ENCODE measurements at places on chromosomes 3 and 15. TPM values are rescaled to one million over a fixed set of nuclear protein-coding genes. Genes with fewer than 3 reads are reported as not detected.
A peak's percentile ranks its signal among the peaks of the same experiment; 100 is the strongest.

The PPP1R14D gene
- not detected for total RNA-seq

The FBXW12 gene
- not detected for total RNA-seq

The ZDHHC3 gene
- 32.4 TPM for total RNA-seq

The PATL2 gene
- 0.31 TPM for total RNA-seq

The HHATL gene
- total RNA-seq, result 0.29 TPM

The CRABP1 gene
- total RNA-seq, result not detected

The TUSC7 gene
- total RNA-seq, result not detected

The ISL2 gene
- total RNA-seq, result not detected

DNA sequence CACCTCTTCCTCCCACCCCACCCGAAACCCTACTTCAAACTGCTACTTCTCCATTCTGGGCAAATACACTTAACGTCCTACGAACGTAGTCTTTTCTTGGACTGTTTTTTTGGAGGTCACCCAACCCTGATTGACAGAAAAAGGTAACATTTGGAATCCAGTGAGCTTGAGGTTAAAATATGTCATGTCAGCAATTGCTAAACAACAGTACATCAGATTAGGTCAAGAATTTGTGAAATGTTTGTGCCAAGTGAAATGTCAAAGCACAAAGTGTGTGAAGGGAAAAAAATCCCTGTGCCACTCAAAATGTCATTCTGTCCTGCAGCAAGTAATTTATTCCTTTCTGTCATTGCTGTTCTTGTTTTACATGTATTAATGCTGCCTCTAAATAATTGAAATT lies 49.2 kb upstream of the PPP2R3A start:
- H3K27me3 ChIP-seq, result no peaks in the 10 kb centered on the region
- no peaks in the 10 kb centered on the region for H3K36me3 ChIP-seq
- no peak overlapping the region for H3K4me3 ChIP-seq
- no peak overlapping the region for H3K27ac ChIP-seq

GRCh38 chr3:73657186-73657585 lies 32.4 kb upstream of the PDZRN3 start:
- no peak for DNase-seq
- H3K27me3 ChIP-seq, result no peaks in the 10 kb centered on the region
- no peaks in the 10 kb centered on the region for H3K36me3 ChIP-seq
- H3K27ac ChIP-seq, result no peak overlapping the region

DNA sequence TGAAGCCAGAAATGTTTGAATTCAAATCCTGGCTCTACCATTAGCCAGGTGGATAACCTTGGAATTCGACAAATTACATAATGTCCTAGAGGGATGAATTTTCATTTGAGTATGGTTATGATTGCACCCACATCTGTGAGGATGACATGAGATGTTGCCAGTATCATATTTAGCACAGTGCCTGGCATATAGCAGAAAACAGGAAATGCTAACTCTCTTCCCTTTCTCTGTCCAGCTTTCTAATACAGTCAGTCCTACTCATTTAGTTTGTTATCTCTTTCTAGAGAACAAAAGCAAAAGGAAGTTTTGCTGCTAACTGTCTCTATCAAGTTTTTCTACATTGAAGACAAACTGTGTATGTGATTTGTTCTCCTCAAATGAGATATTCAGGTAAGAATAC lies 231.7 kb downstream of the CPNE4 start:
- no peak overlapping the region for H3K4me3 ChIP-seq
- H3K27ac ChIP-seq, result no peak overlapping the region
- no peaks in the 10 kb centered on the region for H3K36me3 ChIP-seq
- DNase-seq, result no peak
- H3K27me3 ChIP-seq, result no peaks in the 10 kb centered on the region
- H3K4me1 ChIP-seq, result no peaks in the 10 kb centered on the region

GRCh38 chr15:42009022-42009421 lies 11.8 kb downstream of the PLA2G4E start:
- H3K4me1 ChIP-seq, result no peaks in the 10 kb centered on the region
- no peak overlapping the region for H3K27ac ChIP-seq
- H3K27me3 ChIP-seq, result no peaks in the 10 kb centered on the region
- DNase-seq, result no peak

- no peak overlapping the region for H3K4me3 ChIP-seq
- no peaks in the 10 kb centered on the region for H3K27me3 ChIP-seq
- no peaks in the 10 kb centered on the region for H3K4me1 ChIP-seq
- no peaks in the 10 kb centered on the region for H3K36me3 ChIP-seq
- no peak overlapping the region for H3K27ac ChIP-seq
These were observed 106.8 kb upstream of the BOC start for GRCh38 chr3:113104357-113105092.

DNA sequence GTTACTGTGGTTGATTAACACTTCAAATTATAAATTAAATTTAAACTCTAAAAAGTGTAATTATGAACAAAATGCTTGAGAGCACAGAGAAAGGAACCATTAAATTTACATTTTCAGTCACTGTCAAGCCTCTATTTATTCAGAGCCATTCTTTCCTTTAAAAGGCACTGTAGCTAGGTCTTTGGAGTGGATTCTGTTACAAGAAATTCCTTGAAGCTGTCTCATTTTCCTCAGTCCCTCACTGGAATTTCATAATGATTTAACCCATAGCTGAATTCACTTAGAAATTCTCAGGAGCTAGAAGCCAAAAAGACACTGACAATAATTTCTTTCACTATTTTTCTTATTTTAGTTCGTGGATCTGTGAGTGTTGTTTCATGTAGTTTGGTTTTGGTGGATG lies 81.2 kb upstream of the TCF12 start:
- H3K4me3 ChIP-seq, result no peak overlapping the region
- H3K27me3 ChIP-seq, result no peaks in the 10 kb centered on the region
- H3K36me3 ChIP-seq, result no peaks in the 10 kb centered on the region
- H3K4me1 ChIP-seq, result no peaks in the 10 kb centered on the region
- H3K27ac ChIP-seq, result no peak overlapping the region
- DNase-seq, result no peak

- H3K27ac ChIP-seq, result no peak overlapping the region
- no peaks in the 10 kb centered on the region for H3K36me3 ChIP-seq
- DNase-seq, result no peak
- peaks cover 7% of the 10 kb centered on the region for H3K4me1 ChIP-seq
- no peak overlapping the region for H3K4me3 ChIP-seq
- no peaks in the 10 kb centered on the region for H3K27me3 ChIP-seq
These were observed 190.7 kb downstream of the RORA start for GRCh38 chr15:61038387-61038786.

GRCh38 chr15:80739919-80740318 lies 39.3 kb upstream of the CEMIP start:
- H3K4me1 ChIP-seq, result no peaks in the 10 kb centered on the region
- H3K27ac ChIP-seq, result no peak overlapping the region
- no peaks in the 10 kb centered on the region for H3K36me3 ChIP-seq
- no peaks in the 10 kb centered on the region for H3K27me3 ChIP-seq

DNA sequence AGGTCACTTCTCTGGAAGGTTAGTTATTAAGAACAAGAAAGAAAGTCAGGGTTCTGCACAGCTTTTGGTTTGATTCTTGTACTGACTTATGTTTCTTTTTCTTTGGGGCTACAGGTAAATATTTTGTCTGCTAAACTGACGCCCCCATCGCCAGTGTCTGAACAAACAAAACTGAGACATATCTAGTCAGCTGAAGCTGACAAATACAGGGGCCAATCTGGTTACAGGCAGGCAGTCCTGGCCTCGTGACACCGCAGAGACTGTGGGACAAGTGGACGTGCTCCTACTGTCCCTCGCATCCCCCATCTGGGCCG lies 4.6 kb upstream of the RPL14 start:
- peak overlapping the region; percentile 64 for H3K4me3 ChIP-seq
- H3K36me3 ChIP-seq, result no peaks in the 10 kb centered on the region
- H3K27ac ChIP-seq, result peak overlapping the region; percentile 96
- peaks cover 11% of the 10 kb centered on the region for H3K4me1 ChIP-seq
- DNase-seq, result no peak

GRCh38 chr3:172776049-172776717 lies 25.7 kb downstream of the ECT2 start:
- H3K36me3 ChIP-seq, result no peaks in the 10 kb centered on the region
- no peak overlapping the region for H3K4me3 ChIP-seq
- H3K4me1 ChIP-seq, result no peaks in the 10 kb centered on the region
- DNase-seq, result no peak
- no peaks in the 10 kb centered on the region for H3K27me3 ChIP-seq

GRCh38 chr3:183148056-183148455 lies 14.5 kb downstream of the LAMP3 start:
- H3K27ac ChIP-seq, result no peak overlapping the region
- H3K36me3 ChIP-seq, result no peaks in the 10 kb centered on the region
- DNase-seq, result no peak
- no peaks in the 10 kb centered on the region for H3K4me1 ChIP-seq

DNA sequence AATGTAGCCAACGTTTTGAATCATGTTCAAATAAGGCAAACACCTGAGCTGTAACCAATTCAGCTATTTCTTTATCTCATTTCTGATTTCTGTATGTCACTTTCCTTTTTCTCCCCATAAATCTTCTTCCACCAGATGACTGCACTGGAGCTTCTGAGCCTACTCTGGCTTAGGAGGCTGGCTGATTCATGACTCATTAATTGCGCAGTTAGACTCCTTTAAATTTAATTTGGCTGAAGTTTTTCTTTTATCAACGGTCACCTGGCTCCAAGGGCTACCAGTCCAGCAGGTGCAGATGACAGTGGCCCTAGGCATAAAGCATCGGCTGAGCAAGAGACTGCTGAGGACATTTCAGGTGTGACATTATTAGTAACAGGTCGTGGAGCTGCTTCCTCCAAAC lies 39.6 kb upstream of the ITGA11 start:
- H3K4me3 ChIP-seq, result no peak overlapping the region
- no peaks in the 10 kb centered on the region for H3K36me3 ChIP-seq
- no peaks in the 10 kb centered on the region for H3K27me3 ChIP-seq
- no peaks in the 10 kb centered on the region for H3K4me1 ChIP-seq

All from right lobe of liver (tissue), 6 donors.